ENCODE measurements at places on chromosomes 1 and 21.
A peak's percentile ranks its signal among the peaks of the same experiment; 100 is the strongest.

DNA sequence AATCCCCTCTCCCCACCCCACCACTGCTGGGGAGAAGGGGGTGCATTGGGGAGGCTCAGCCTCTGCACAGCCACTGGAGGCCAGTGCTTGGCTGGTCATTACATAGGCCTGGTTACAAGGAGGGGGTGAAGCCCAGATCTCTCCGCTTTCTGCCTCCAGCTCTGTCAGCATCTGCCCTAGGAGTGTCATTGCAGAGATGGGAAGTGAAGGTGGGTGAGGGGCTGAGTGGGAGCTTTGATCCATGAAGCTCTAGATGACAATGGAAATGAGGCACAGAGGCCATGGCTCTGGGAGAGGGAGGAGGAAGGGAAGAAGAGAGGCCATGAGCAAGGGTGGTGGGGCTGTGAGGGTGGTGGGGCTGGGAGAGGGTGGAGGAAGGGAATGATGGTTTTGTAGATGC lies 411.6 kb downstream of the MATN1 start:
- no peak for DNase-seq

DNA sequence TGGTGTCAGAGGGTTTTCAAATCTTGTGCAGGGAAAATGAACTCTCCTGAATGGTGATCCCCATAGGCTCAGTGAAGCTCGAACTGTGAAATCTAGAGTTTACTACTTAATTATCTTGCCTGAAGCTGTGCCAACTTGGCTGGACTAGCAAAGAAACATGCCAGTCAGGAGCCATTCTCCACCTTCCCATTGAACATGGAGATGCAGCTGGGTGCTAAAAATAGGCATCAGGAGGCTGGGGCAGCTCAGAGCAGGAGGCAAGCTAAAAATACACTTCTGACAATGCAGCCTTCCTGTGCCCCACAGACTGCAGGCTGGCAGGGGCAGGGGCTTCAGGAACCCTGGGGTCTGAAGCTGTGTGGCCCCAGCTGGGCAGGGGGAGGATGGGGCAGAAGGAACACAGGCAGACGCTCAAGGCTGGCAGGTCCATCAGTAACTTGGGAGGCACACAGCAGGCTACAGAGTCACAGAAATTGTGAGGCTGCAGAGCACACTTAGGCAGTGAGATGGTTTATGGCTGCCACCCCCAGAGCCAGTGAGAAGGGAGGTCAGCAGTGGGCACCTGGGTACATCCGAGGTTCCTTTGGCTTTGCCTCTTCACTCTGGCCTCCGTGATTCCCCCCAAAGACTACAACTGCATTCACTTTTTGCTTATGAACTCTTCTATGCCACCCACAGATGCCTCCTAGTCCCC lies 155.4 kb upstream of the KCND3 start:
- DNase-seq, result no peak

- DNase-seq, result no peak
Measured at GRCh38 chr1:110731529-110731928, 56.8 kb upstream of the KCNA3 start.

- DNase-seq, result no peak
Measured at GRCh38 chr1:231188768-231189167, 26.9 kb downstream of the TRIM67 start.

DNA sequence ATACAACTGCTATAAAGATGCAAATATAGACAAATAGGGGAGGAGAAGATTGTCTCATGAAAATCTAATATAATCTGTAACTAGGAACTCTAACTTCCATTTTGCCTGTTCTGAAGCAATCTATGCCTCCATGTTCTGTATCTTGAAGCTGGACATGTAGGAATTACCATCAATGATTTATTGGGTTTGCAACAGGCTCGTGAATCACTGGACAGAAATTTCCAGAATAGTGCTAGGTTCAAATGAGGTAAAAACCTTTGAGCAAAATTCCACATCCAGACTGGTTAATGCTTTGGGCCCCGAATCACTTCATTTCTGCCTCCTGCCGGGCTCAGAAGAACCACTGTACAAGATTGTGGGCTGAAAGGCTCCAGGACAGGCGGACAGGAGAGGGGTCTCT lies 110.7 kb upstream of the CTTNBP2NL start:
- no peak for DNase-seq

DNA sequence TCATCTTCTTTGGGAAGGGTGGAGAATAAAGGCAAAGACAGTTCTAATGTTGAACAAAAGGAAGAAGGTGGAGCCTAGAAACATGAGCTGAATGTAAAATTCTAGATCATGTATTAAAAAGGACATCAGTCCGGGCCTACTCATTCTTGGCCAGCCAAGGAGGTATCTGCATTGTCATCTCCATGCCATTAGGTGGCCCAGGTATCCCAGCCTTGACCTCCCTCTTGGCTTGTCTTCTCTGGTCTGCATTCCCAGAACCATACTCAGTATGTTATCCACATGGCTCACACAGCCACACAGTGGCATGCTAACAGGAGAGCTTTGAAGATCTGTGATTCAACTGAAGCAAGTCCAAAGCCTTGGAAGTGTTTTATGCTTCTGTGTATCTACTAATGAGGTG lies 369.8 kb upstream of the KAZN start:
- DNase-seq, result no peak

- no peak for DNase-seq
Measured at GRCh38 chr1:6273380-6273891, 12.5 kb upstream of the GPR153 start.

- no peak for DNase-seq
Measured at GRCh38 chr1:67290236-67290635, 17.4 kb upstream of the IL12RB2 start.

- DNase-seq, result no peak
Measured at GRCh38 chr21:43034101-43034500, 41.5 kb downstream of the CBS start.

GRCh38 chr1:93137604-93138292 lies 42.5 kb downstream of the TMED5 start:
- DNase-seq, result no peak

GRCh38 chr1:200488375-200489165 lies 78.7 kb upstream of the ZNF281 start:
- DNase-seq, result peak; percentile 62

DNA sequence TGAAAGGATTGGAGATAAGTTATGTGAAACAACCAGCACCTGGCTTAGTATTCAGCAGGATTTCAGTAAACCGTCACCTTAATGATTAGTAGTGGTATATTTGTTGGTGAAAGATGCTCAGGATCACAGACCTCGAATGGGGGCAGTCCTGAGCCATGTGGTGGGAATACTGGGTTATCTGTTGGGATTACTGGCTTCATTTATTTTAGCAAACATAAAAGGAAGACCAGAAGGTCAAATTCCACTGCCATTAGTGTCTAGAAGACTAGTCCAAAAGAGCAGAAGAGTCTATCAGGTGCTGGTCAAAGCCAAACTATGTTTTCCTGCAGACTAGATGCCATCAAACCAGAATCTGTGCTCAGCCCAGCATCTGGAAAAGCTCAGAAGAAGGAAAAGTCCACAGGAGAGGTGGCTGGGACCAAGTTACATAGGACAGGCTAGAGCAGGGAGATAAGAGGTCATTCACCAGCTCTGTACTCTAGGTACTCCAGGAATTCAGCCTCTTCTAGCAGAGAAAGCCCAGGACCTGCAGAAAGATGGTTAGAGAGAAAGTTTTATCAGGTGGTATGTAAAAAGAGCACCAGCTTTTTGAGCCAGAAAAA lies 343.4 kb downstream of the PLPP3 start:
- DNase-seq, result no peak

- no peak for DNase-seq
Measured at GRCh38 chr1:188155261-188155660, 1326.5 kb downstream of the PLA2G4A start.

- DNase-seq, result no peak
Measured at GRCh38 chr1:46173361-46173856, 1.5 kb upstream of the TSPAN1 start.

GRCh38 chr1:171590022-171590421 lies 32.0 kb upstream of the MYOCOS start:
- no peak for DNase-seq

GRCh38 chr21:33892853-33893252 lies 22.8 kb downstream of the ATP5PO start:
- no peak for DNase-seq

DNA sequence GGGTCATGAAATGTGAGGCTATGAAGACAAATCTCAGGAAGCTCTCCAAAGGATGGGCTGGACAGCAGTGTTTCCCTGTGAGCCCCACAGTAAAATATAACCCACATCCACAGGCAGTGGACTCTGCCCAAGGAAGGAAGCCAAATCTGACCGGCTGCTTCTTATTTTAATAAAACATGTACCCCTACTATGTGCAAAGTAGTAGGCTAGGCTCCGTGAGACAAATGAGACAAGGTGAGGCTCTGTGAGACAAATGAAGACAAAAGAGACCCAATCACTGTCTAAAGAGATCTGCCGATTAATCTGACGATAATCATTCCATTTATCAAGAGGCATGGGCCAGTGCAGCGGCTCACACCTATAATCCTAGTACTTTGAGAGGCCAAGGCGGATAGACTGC lies 2.1 kb downstream of the ASAP3 start:
- DNase-seq, result no peak

- peak; percentile 98 for DNase-seq
Measured at GRCh38 chr21:42009831-42010506, at the start of gene ZBTB21. ZBTB21 (minus strand) TSS chr21:42010360; CDS start chr21:41994095, 16,265 bp downstream.

GRCh38 chr1:205058853-205059252 lies 15.8 kb downstream of the CNTN2 start:
- no peak for DNase-seq
